ENCODE measurements at places on chromosomes 16 and 17.

DNA sequence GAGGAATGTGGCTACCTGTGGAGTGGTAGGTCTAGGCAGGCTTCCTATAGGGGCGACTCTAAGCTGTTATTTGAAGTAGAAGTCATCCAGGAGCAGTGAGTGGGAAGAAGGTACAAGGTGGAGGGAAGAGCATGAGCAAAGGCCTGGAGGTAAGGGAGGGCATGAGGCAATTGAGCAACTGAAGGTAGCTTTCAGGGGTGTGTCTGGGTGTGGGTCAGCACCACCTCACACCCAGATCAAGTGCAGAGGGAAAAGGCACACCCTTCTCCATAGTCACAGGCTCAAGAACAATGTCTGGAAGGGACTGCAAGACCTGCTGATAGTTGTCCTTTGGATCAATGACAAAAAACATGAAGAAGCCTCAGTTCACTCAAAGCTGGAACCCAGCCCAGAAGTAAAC, 46.5 kb upstream of the IRX6 start:
- no peak for DNase-seq

- no peak for DNase-seq
Measured at GRCh38 chr17:35900708-35901480, 20.7 kb upstream of the CCL5 start.

DNA sequence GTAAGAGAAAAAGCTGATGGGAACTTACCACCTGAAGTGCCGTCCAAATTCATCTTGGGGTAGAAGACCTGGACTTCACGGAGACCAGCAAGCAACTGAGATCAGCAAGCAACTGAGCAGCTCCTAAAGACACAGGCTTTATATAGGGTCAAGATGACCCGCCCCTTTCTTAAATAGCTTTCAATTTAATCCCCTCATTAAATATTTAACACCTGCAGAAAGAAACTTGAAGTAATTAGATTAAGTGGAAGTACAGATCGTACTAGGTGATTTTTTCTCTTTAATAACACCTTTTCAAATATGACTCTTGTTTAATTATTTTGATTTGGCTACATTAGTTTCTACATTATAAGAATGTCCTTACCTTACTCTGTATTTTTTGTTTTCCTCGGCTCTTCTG, at the start of gene CPHXL:
CPHXL (minus strand) TSS at position 101 of the 400 bp plus-strand sequence; CDS start at position 53, 48 bp downstream.
- DNase-seq, result no peak

- no peak for DNase-seq
Measured at GRCh38 chr16:54954220-54954619, 23.6 kb downstream of the IRX5 start.

GRCh38 chr17:31390748-31391495, 553 bp upstream of the RAB11FIP4 start:
- no peak for DNase-seq

DNA sequence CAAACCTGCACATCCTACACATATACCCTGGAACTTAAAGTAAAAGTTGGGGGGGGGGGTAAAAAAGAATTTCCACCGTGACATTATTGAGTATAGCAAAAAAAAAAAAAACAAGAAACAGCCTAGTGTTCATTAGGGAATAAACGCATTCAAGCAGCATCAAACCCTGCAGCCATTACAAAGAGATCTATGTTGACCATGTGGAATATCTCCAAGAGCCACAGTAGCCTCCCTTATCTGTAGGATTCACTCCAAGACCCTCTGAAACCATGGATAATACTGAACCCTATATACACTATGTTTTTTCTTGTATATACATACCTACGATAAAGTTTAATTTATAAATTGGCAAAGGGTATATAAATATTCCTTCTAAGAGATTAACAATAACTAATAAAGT, 5.6 kb upstream of the BIRC5 start:
- DNase-seq, result no peak
